Urothelium cell line (cell line): ENCODE measurements at places on chromosomes 4 and X.

DNA sequence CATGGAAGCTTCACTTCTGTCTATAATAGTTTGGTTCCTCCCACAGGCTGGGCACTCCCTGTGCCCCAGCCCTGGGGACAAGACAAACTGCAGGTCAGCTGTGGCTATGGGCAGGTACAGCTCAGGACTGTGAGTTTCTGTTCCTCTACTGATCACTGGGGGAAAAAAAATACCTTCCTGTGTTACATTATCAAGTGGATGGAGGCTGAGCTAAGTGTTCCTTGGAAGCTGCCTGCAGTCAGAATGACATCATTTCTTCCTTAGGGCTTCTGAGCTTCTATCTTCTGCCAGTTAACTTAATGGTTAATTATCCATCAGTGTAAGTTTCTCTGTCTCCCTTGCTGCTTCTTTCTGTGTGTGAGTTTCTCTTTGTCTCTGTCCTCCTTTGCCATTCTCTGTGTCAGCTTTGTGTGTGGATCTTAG, 4.6 kb downstream of the RAB33A start:
- no peak for DNase-seq

DNA sequence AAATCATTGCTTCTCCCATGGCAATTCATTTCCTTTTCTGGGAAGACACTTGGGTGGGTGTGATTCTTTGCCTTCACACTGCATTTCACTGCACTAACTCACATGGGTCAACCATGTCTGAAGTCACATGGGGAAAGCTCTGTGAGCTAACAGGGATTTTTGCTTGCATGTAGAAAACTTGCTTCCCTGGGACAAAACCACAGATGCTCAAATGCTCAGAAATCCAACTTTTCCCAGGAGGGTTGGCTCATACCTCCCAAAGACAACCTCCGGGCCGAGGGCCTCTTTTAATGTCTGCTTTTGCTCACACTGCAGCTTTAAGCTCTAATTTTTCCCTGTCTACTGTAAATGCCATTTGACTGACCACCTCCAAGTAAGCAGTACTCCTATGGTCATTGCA, 1695.2 kb downstream of the STIM2 start:
- no peak for DNase-seq

GRCh38 chr4:168765726-168766125, 244.3 kb downstream of the CBR4 start:
- DNase-seq = no peak

GRCh38 chrX:97995834-97996233, 1112.1 kb downstream of the RPA4 start:
- no peak for DNase-seq

DNA sequence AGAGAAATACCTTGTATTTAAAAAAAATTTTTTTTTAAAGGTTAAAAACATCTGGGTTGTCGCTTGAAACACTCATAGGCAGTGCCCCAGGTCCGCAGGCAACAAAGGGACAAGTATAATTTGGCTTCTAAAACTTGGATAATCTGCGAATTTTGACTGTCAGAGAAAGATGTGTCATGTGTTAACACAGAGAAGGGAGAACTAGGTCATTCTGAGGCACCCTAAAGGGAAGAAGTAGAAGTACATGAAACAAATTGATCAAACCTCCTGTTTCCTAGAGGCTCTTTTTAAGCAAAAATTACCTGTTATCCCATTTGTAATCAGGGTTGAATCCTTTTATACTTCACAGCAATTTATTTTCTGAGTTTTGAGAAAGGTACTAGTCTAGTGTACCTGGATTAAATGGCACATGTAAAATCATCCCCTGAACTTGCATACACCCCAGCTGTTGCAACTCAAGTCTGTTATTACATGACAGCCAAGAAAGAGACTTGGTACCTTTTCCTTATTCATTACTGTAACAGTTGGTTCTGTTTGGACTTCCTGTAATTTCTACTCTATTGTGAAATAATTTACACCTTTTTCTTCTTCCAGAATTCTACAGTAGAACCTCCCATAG, 1.7 kb downstream of the SRD5A3 start:
- DNase-seq = no peak

DNA sequence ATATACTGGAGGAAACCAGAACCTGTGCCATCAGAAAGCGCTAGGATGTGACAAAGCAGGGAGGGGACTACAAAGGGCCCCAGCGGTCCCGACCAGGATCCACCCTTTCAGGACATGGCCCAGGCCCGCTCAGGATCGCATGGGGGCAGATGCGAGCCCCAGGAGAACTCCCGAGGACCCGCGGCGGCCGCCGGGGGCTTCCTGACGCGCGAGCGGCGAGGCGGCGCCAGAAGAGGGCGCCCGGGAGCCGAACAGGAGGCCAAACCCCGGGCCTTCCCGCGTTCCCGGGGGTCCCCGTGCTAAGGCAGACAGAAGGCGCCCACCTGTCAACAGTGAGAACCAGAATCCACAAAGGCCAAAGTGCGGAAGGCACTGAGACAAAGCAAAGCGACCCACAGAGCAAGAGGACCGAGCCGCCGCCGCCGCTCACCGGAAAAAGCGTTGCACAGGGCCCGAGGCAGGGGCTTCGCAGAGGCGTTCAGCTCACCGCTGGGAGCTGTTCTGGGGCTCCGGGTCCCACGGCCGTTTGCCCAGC, 7.3 kb upstream of the OPN1LW start:
- DNase-seq = peak; percentile 79

- no peak for DNase-seq
These were observed 96.5 kb downstream of the CAMK2D start for GRCh38 chr4:113665036-113665435.

GRCh38 chr4:141543176-141543575, 93.2 kb upstream of the IL15 start:
- DNase-seq = no peak

DNA sequence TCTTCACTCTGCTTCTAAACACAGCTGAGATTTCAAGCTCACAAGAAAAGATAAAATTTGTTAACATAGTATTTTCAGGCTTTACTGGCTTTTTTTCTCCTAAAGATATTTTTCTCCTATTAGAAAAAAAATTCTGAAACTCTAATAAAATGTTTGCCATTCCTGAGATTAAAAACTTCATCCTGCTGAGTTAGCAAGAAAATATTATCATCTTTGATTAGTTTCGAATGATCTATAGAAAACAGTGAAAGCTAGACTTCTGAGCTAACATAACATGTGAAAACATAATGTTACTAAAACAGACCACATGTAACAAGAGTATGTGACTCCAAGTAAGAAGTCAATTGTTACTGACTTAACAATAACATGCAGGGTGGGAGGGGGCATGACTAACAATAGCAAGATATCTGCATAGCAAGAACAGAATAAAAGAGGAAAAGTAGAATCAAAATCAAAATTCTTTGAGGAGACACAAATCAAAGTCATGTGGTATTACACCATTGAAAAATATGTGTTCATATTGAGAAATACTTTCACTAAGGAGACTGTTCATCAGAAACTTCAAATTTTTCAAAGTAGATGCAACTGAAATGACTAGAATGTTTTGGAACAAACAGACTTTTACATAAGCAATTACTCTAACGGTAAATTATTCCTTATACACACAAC, 14.5 kb downstream of the TBCK start:
- DNase-seq = no peak

GRCh38 chr4:156497486-156497885, 474.1 kb downstream of the PDGFC start:
- DNase-seq = no peak

GRCh38 chr4:168677879-168678278, 181.0 kb downstream of the PALLD start:
- no peak for DNase-seq

GRCh38 chrX:133097031-133097430, at the start of gene USP26:
Gene USP26 (minus strand): TSS chrX:133097109. CDS start chrX:133028220, 68,889 bp downstream.
- no peak for DNase-seq

- DNase-seq = peak; percentile 21
These were observed 34.5 kb downstream of the STBD1 start for GRCh38 chr4:76341063-76341462.

GRCh38 chrX:133668225-133668931, 253.1 kb upstream of the GPC4 start:
- no peak for DNase-seq

GRCh38 chr4:38152305-38152704, 192.1 kb downstream of the PTTG2 start:
- DNase-seq = no peak

GRCh38 chrX:72041176-72041575, 90.5 kb downstream of the RTL5 start:
- DNase-seq = no peak

- no peak for DNase-seq
These were observed 117.3 kb downstream of the CPZ start for GRCh38 chr4:8709729-8710360.

- DNase-seq = no peak
These were observed 556.7 kb upstream of the BOD1L1 start for GRCh38 chr4:14184265-14184664.

DNA sequence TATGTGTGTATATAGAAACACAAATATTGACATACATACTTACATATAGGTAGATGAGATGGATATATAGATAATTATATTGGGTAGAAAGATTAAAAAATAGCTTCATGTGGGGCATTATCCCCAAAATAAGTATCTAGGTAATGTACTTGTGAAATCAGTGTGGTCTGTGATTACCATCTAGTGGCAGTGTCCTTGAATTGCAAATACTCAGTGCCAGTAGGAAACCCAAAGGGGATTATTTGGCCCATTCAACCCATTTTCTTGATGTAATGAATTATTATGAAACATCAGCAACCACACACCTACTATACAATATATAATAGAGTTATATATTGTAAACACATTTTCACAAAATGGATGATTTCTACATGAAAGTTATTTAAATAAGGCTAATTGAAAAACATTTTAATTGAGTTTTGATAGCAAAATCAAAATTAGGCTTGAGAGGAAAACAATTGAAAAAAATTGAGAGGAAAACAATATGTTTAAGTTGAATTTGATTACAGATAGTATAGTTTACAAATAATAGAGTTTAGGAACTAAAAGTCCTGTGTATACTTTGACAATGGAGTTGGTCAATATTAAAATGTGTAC, 389.4 kb downstream of the GALNTL6 start:
- DNase-seq = peak; percentile 27

DNA sequence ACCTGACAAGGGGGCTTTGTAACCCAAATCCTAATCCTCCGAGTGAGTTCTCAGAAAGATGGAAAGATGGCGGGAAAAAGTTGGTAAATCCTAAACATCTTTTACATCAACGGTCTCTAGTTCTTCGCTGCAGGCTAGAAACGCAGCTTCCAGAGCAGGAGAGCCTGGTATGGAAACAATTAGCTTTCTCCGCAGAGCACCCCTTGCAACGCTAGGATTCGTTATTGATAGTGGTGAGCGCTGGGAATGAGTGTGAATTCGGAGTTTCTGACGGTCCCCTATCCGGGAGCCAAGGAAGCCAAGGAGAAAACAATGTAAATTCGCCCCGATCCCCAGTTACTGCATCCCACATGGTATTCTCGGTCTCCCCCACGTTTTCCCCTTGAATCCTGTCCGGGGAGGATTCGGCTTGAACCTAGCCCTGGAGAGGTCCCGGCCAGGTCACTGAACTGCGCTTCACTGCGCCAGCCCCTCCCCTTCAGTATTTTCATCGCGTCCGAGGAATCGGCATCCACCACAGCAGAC, 4.7 kb upstream of the NEUROG2 start:
- DNase-seq = no peak

- DNase-seq = no peak
These were observed 17.1 kb downstream of the VSIG4 start for GRCh38 chrX:66022632-66023384.

- no peak for DNase-seq
These were observed 25.6 kb downstream of the ELF4 start for GRCh38 chrX:130084631-130085237.

GRCh38 chr4:172356016-172356415, 542.8 kb downstream of the GALNTL6 start:
- no peak for DNase-seq

DNA sequence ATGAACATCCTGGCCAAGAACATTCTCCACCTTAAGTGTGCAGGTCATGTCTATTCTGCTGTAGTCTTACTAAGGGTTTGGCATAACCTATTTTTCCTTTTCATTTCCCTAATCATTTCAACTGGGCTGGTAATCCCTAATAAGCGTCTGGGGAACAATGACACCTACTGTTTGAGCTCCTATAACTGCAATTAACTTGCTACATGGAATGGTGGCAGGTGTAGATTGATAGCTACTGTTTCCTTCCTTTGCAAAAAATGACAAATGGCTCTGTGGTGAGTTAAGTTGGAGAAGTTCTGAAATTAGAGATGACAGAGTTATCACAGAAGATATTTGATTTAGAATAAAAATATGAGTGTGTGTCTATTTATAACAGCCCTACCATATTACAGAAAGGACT, 104.5 kb upstream of the NAP1L5 start:
- no peak for DNase-seq

GRCh38 chr4:8846046-8846720, 25.5 kb downstream of the HMX1 start:
- DNase-seq = no peak

GRCh38 chr4:17117746-17118145, 219.3 kb upstream of the LDB2 start:
- no peak for DNase-seq

DNA sequence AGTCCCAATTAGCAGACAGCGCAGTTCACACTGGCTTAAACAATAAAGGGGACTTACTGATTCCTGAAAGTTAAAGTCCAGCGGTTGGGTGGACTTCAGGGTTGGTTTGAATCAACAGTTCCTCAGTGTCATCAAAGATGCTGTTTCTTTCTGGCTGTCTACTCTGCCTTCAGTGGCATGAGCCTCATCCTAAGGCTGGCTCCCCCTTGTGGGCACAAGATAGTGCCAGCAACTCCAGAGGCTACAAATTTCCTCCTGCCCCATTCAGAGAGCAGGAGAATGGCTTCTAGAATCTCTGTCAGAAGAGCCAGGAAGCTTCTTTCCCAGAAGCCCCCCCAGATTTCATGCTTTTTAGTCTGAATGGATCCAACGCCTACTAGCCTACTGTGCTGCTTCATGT, 82.4 kb upstream of the MTM1 start:
- peak; percentile 12 for DNase-seq

DNA sequence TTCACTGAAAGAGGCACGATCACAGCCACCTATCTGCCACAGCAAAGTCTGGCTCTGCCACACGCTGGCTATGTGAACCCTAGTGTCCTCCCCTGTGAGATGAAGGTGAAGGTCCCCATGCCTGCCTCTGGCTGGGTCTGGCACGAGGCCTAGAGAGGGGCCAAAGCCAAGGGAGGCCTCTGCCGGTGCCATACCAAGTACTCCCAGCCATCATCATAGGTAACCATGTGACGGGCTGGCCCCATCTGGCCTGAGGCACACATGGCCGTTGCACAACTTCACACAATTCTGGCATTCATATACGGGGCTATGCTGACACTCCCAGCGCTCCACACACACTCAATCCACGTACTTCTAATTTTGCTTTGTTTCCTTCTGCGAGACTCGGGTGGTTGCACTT, 15.3 kb downstream of the NOP14 start:
- DNase-seq = no peak

- no peak for DNase-seq
These were observed 32.1 kb downstream of the NUDT6 start for GRCh38 chr4:122890147-122890795.

DNA sequence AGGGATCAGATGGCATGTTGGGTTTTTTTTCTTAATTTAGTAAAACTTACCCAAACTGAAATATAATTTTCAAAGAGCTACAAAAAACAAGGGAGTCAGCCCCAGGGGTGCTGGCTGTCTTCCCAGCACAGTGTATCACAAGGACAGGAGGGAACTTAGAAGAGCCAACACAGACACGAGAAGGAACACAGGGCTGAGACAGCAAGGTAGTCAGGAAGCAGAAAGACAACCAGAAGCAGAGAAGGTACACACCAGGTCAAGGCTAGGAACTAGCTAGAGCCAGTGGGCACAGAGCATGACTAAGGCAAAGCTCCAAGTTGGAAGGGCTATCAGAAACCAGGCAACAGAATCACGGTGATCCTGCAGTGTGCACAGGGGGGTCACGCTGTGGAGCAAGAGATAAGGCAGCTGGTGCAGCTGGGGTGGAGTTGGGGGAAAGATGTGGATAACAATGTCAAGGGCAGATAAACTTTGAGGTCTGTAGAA, 168.7 kb downstream of the NR3C2 start:
- DNase-seq = no peak
